ENCODE measurements at places on chromosomes 7 and 10.
A peak's percentile ranks its signal among the peaks of the same experiment; 100 is the strongest.

- peak; percentile 19 for DNase-seq
- peaks cover 4% of the 10 kb centered on the region for H3K36me3 ChIP-seq
- no peak overlapping the region for H3K27ac ChIP-seq
- H3K27me3 ChIP-seq, result peaks cover 10% of the 10 kb centered on the region
- H3K4me3 ChIP-seq, result no peak overlapping the region
- peaks cover 28% of the 10 kb centered on the region for H3K4me1 ChIP-seq
These were observed 198.4 kb downstream of the DIP2C start for GRCh38 chr10:490891-491571.

GRCh38 chr7:7662527-7662926, 22.0 kb downstream of the UMAD1 start:
- DNase-seq, result peak; percentile 33
- no peak overlapping the region for H3K27ac ChIP-seq
- peaks cover 4% of the 10 kb centered on the region for H3K36me3 ChIP-seq
- peaks cover 21% of the 10 kb centered on the region for H3K4me1 ChIP-seq
- no peak overlapping the region for H3K4me3 ChIP-seq

- no peak overlapping the region for H3K4me3 ChIP-seq
- no peaks in the 10 kb centered on the region for H3K36me3 ChIP-seq
- no peaks in the 10 kb centered on the region for H3K27me3 ChIP-seq
These were observed 49.2 kb upstream of the ARID5B start for GRCh38 chr10:61852261-61852660.

DNA sequence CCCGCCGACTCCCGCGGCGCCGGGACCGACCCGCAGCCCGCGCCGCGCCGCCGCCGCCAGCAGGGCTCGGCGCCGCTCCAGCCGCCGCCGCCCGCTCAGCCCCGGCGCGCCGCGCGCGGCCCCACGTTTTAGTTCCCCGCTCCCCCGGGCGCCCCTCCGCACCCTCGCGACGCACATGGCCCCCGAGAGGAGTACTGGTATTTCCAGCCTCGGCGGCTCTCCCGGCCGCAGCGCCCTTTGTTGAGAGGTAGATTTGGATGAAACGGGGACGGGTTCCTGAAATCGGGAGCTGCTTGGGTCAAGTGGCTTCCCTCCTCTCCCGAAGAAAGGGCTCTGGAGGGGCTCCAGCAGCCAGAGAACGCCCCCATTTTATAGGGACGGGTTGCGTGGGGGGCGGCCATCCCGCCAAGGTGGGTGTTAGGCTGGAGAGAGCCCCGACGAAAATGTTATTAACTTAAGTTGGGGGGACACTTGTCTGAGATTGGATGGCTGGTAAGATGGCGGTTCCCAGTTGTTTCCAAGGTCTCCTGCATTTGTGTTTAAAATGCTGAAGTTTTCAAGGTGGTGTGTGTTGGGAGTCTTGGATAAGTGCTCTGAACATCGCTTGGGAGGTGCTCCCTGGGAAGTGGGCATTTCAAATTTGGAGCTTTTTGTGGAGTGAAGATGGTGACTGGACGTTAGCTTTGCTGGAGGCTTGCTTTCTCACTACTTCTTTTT, 1.2 kb downstream of the BMI1 start:
- no peak for DNase-seq
- H3K4me3 ChIP-seq, result peak overlapping the region; percentile 98
- H3K27me3 ChIP-seq, result peaks cover 23% of the 10 kb centered on the region
- peak overlapping the region; percentile 85 for H3K27ac ChIP-seq

DNA sequence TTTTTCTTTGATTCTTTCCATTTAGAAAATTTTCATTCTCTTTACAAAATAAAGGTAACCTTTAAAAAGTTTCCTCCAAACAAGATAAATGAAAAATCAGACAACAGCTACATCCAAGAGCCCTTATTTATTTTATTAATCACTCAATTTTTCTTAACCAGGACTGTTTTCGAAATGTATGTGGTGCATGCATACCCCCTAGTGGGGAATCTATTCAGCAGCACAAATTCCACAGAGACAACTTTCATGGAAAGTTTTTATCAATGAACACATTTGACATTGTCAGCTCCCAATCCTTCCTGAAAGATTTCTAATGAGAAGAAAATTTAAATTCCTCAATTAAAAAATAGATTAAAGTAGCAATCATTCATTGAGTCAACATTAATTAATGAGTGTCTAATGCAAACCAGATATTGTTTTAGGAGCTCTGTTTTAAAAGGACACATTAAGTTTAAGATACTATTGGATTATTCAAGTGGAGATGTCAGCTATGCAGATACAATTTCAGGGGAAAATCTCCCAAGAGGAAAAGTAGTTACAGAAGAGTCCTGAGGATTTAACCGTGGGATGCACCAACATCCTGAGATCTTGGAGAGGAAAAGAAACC, 5.2 kb upstream of the HTR7 start:
- peaks cover 12% of the 10 kb centered on the region for H3K4me1 ChIP-seq
- peak; percentile 16 for DNase-seq
- H3K27me3 ChIP-seq, result no peaks in the 10 kb centered on the region
- H3K27ac ChIP-seq, result no peak overlapping the region
- no peaks in the 10 kb centered on the region for H3K36me3 ChIP-seq

- DNase-seq, result no peak
- no peaks in the 10 kb centered on the region for H3K36me3 ChIP-seq
These were observed 12.9 kb upstream of the ADCK2 start for GRCh38 chr7:140659856-140660255.

DNA sequence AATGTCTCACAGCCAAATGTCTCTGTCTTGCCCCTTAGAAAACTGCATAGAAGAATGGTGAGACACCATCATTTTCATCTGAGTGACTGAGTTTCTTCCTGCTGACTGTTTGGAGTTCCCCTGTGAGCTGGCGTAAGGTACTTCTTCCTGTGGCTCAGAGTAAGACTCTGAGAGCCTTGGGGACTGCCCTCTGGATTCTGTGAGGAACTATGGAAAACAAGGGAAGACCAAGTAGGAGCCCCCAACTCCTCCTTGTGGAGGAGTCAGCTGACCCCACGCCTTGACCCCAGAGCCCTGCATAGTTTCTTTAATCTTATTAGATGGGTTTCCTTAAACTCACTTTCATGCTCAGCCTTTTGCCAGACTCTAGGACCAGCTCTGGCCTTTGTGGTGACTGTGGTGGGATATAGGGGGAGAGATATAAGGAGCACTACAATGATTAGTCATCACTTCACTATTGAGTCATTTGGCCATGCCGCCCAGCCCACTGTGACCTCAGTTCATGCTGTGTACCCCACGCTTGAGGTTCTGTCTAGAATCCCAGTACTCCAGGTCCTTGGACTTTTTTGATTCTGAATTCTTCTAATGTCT, 51.8 kb upstream of the FAM133B start:
- no peak overlapping the region for H3K27ac ChIP-seq
- H3K4me3 ChIP-seq, result no peak overlapping the region
- no peak for DNase-seq
- H3K36me3 ChIP-seq, result no peaks in the 10 kb centered on the region

DNA sequence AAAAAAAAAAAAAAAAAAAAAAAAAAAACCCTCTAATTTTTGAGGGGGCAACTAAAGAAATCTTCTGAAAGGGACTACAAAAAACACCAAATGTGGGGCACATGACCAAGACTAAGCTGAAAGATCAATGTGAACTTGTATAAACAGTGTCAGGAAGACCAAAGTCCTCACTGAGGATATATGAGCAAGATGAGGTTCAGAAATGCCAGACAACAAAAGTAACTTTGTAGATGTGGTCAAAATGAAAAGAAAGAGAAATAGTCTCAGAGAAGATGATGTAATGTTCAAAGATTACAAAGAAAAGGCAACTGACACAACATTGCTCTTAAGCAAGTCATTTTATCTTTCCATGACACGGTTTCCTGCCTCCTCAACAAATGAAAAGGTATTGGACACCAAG, 48.7 kb upstream of the PTPRZ1 start:
- DNase-seq, result no peak
- no peak overlapping the region for H3K27ac ChIP-seq
- H3K36me3 ChIP-seq, result no peaks in the 10 kb centered on the region
- peaks cover 4% of the 10 kb centered on the region for H3K27me3 ChIP-seq
- no peak overlapping the region for H3K4me3 ChIP-seq

- H3K27me3 ChIP-seq, result no peaks in the 10 kb centered on the region
- H3K36me3 ChIP-seq, result peaks cover 10% of the 10 kb centered on the region
- DNase-seq, result no peak
- peaks cover 68% of the 10 kb centered on the region for H3K4me1 ChIP-seq
These were observed 13.5 kb downstream of the PTPN12 start for GRCh38 chr7:77550586-77550985.

- DNase-seq, result no peak
- peaks cover 13% of the 10 kb centered on the region for H3K4me1 ChIP-seq
- peaks cover 3% of the 10 kb centered on the region for H3K27me3 ChIP-seq
- no peak overlapping the region for H3K4me3 ChIP-seq
These were observed 18.9 kb upstream of the SHH start for GRCh38 chr7:155830961-155831806.

GRCh38 chr7:83119494-83119893, 43.2 kb downstream of the PCLO start:
- H3K4me3 ChIP-seq, result no peak overlapping the region
- DNase-seq, result no peak
- no peaks in the 10 kb centered on the region for H3K27me3 ChIP-seq
- H3K27ac ChIP-seq, result no peak overlapping the region

DNA sequence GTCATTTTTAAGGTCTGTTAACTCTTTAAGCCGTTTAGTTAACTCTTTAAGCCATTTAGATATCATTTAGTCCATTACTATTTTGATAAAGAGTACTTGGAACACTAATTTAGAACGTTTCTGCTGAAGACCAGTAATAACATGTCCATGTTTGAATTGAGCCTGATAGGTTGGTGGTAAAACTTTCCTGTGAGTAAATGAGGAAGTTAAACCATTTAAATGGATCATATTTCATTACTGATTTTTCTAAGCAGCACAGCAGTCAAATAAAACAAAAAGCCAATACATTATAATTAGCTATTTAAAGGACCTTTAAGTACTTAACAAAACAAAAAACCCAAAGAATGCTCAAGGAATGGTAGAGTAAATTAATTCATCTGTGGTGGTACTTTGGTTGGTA, 29.4 kb downstream of the PHTF2 start:
- no peaks in the 10 kb centered on the region for H3K27me3 ChIP-seq
- no peak for DNase-seq
- H3K36me3 ChIP-seq, result peaks cover 7% of the 10 kb centered on the region
- no peak overlapping the region for H3K4me3 ChIP-seq
- H3K27ac ChIP-seq, result no peak overlapping the region

GRCh38 chr7:105585850-105586500, 4.7 kb upstream of the EFCAB10 start:
- peaks cover 3% of the 10 kb centered on the region for H3K4me1 ChIP-seq
- no peak overlapping the region for H3K27ac ChIP-seq
- no peak overlapping the region for H3K4me3 ChIP-seq
- H3K27me3 ChIP-seq, result no peaks in the 10 kb centered on the region

DNA sequence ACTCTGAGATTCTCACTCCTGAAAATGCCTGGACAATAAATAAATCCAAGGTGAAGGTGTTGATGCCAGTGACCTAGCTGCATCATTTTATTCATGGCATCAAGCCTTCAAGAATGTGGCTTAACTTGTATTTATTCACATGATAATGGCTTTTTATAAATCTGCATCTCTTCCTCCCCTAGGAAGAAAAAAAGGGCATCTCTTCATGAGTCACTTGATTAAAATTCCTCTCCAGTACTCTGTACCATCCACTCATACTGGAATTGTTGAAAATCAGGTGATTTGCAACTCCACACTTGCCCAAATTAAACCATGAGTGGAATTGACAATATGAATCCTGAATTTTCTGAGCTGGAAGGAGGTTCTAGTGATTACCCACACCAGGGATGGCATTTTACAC, 30.2 kb downstream of the PTPRE start:
- peaks cover 8% of the 10 kb centered on the region for H3K27me3 ChIP-seq
- H3K27ac ChIP-seq, result no peak overlapping the region
- DNase-seq, result no peak
- peaks cover 24% of the 10 kb centered on the region for H3K4me1 ChIP-seq

GRCh38 chr10:11881030-11881476, 57.9 kb downstream of the PROSER2 start:
- H3K4me1 ChIP-seq, result peaks cover 12% of the 10 kb centered on the region
- H3K36me3 ChIP-seq, result no peaks in the 10 kb centered on the region
- H3K4me3 ChIP-seq, result no peak overlapping the region
- no peak for DNase-seq

DNA sequence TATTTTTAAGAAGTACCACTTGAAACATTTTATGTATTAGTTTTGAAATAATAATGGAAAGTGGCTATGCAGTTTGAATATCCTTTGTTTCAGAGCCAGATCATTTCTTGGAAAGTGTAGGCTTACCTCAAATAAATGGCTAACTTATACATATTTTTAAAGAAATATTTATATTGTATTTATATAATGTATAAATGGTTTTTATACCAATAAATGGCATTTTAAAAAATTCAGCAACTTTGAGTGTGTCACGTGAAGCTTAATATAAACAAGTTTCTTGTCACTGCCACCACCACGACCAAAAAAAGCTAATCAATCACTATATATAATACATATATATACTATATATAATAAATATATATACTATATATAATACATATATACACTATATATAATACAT, 4.8 kb downstream of the IL6 start:
- no peaks in the 10 kb centered on the region for H3K27me3 ChIP-seq
- no peak overlapping the region for H3K4me3 ChIP-seq
- no peak overlapping the region for H3K27ac ChIP-seq
- peaks cover 3% of the 10 kb centered on the region for H3K4me1 ChIP-seq
- DNase-seq, result no peak

DNA sequence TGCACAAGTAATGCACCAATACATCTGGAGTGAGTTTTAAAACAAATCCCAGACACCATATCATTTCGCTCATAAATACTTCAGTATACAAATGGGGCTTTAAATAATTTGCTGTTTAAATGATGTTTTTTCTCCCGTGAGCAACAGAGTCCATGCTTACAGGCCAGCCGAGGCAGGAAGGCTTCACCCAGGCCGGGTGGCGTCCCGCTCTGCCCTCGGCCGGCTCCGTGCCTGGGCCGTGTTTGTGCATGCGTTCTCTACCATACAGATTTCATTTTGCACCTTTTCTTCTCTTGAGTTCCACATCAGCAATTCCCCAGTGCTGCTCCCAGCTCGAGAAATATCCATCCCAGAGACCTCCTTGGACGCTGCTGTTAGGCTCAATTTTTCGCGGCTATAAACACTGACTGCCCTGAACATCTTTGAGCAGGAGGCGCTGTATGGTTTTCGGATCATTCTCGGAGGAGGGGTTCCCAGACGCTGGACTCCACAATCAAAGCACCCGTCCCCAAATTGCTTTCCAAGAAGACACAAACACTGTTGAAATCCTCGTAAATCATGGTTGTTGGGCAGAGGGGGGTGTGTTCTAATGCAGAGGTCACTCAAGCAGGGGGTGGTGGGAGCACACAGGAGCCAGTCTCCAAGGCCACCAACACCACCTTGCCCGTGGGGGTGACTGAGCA, 91.6 kb downstream of the MICALL2 start:
- H3K27me3 ChIP-seq, result peaks cover 14% of the 10 kb centered on the region
- H3K4me3 ChIP-seq, result no peak overlapping the region
- no peak for DNase-seq

DNA sequence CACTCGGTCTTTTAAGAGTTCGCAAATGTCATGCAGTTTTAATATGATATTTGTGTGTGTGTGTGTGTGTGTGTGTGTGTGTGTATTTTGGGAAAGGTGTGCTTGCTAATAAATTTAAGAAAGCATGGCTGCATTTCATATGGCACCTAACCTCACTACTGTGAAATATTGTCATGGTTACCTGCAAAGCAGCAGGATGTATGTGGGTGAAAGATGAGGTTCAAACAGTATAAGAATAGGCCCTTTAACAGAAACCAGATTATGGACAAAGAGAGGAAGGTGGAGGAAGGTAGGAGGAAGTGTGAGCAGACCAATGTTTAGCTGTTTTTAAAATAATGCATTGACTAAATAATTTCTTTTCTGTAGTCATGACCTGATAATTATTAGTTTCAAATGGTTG, 73.5 kb upstream of the CACNA2D1 start:
- no peaks in the 10 kb centered on the region for H3K36me3 ChIP-seq
- H3K4me3 ChIP-seq, result no peak overlapping the region
- H3K27ac ChIP-seq, result peak overlapping the region; percentile 17
- H3K27me3 ChIP-seq, result no peaks in the 10 kb centered on the region
